ENCODE measurements at places on chromosomes 3 and 15.

DNA sequence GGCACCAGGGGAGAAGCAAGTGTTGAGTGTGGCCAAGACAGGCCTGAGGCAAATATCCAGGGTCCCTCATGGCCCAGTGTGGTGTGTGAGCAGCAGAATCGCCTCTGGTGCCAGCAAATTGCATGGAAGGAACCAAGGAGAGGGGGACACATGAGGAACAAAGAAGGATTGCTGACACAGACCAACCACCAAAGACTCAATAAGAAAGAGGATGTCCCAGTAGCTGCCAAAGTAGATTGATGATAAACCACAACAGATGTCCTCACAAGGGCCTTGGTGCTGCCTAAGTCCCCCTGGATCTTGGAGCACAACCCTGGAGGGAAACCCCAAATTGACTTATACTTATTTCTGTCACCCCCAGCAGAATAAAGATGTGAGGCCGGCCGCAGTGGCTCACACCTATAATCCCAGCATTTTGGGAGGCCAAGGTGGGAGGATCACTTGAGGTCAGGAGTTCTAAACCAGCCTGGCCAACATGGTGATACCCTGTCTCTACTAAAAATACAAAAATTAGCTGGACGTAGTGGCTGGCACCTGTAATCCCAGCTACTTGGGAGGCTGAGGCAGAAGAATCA, 10.6 kb downstream of the SRGAP3 start:
- H3K36me3 ChIP-seq = no peaks in the 10 kb centered on the region
- H3K27me3 ChIP-seq = peaks cover 2% of the 10 kb centered on the region
- no peak for DNase-seq
- H3K4me3 ChIP-seq = no peak overlapping the region
- no peak overlapping the region for H3K27ac ChIP-seq

- no peak overlapping the region for H3K27ac ChIP-seq
- H3K4me1 ChIP-seq = no peaks in the 10 kb centered on the region
- no peak for DNase-seq
- no peaks in the 10 kb centered on the region for H3K27me3 ChIP-seq
- H3K4me3 ChIP-seq = no peak overlapping the region
These were observed 32.4 kb upstream of the SPPL2A start for GRCh38 chr15:50797926-50798325.

DNA sequence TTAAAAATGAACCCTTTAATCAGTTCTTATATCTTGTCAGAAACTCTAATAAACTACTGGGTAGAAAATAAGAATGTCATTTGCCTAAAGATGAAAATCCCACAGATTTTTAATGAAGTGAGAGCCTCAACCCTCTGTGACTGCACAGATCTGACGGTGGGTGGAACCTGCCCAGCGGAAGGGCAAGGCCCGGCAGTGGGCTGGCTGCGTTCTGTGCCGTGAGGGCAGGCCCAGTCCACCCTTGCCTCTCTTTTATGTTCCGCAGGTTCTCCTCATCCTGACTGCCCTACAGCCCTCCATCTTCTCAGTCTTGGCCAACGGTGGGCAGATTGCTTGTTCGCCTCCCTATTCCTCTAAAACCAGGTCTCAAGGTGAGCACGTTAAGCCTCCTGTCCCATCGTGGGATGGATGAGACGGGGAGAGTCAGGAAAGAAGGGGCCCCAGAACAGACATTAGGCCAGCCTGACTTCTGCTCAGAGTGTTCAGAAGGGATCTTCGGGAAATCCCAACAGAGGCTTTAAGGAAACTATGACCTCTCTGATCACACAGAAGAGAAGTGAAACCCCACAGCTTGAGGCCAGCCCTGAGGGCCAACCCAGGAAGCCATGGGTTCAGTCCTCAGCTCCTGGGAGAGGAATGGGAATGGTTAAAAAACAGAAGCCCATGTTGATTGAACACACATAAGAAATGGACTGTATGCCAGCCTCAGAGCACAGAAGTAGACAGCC, 16.0 kb downstream of the SLC51A start:
- H3K4me3 ChIP-seq = no peak overlapping the region
- H3K27ac ChIP-seq = no peak overlapping the region
- peaks cover 4% of the 10 kb centered on the region for H3K36me3 ChIP-seq
- no peak for DNase-seq

DNA sequence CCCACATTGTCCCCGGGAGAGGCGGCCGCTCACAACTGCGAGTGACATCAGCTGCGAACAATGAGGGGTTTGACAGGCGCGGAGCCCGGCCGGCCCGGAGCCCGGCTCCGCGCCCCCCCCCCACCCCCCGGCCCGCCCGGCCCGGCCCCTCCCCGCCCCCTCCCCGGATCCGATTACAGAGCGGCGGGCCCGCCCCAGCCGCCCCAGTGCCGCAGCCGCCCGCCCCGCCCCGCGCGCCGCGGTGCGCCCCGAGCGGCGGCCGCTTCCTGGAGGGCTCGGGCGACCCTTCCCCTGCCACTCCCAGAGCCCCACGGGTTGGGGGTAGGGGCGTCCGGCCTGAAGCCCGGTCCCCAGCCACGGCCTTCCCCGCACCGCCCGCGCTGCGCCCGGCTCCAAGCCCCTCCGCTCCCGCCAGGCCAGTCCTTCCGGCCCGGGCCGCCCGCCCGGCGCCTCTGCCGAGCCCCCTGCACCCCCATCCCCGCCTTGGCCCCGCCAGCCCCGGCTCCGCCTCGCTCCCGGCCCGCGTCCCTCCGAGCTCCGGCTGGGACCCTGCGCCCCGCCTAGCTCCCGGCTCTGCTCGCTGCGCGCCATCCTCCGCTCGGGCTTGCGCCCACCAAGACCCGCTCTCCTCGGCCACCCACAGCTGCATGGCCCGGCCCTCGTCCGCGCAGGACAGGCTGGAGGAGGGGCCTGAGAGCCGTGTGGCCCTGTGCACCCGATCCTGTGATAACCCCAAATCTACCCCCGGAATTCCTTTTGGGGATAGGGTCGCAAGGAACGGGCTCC, at the start of gene PCBP4:
TSS of gene PCBP4 (minus strand) at position 71 of the 786 bp plus-strand sequence. CDS start 6,214 bp downstream, outside the sequence.
- peaks cover 3% of the 10 kb centered on the region for H3K36me3 ChIP-seq
- DNase-seq = peak; percentile 40
- peak within 1 kb of the TSS; percentile 66 for H3K27ac ChIP-seq
- peak within 1 kb of the TSS; percentile 59 for H3K4me3 ChIP-seq

- no peak overlapping the region for H3K4me3 ChIP-seq
- no peak overlapping the region for H3K27ac ChIP-seq
- no peaks in the 10 kb centered on the region for H3K36me3 ChIP-seq
- no peaks in the 10 kb centered on the region for H3K27me3 ChIP-seq
These were observed 97.7 kb upstream of the SLC4A7 start for GRCh38 chr3:27581852-27582251.

- H3K27me3 ChIP-seq = peaks cover 10% of the 10 kb centered on the region
- peak overlapping the region; percentile 68 for H3K4me3 ChIP-seq
- DNase-seq = peak; percentile 66
- no peak overlapping the region for H3K27ac ChIP-seq
These were observed 1.1 kb upstream of the IGF1R start for GRCh38 chr15:98647026-98647773.

DNA sequence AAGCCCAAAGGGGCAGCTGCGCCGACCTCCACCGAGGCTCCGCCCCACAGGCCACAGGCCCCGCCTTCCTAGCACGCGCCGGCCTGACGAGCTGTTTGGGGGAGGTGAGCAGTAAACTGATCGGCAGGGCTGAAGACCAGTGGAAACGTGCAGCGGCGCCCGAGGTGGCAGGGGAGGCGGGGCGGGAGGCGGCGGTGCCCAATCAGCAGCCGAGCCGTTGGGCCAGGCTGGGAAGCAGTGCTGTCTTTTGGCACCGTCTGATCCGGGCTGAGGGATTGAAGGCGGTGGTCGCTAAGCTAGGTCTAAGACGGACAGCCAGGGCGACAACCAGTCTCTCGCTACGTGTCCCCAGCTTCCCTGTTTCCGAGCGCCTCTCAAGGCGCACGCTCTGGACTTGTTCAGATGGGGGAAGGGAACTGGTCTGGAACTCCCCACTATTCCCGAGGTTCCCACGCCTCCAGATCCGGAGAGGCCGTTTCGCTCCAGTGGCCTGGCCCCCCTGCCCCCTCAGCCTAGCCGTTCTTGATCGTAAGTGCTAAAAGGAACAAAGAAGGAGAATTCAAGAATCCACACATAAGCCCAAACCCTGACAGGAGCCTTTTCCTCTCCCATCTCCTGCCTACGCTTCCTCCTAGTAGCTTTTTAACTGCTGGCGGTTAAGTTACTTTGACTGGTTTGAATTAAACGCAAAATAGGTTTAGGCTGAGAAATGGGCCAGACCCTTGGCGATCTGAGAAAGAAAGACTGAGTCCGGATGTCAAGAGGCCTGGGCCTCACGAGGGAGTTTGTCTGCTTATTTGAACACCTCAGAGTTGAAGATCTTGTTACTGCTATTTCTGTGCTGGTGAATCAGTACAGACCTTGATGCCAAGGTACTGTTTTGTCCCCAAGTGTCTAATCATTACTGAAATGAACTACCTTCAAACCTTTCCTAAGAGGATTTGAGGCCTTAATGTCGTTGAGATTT, at the start of gene FMN1:
TSS of gene FMN1 (minus strand) at position 11 of the 967 bp plus-strand sequence. CDS start 39,800 bp downstream, outside the sequence.
- peak; percentile 90 for DNase-seq
- peak within 1 kb of the TSS; percentile 37 for H3K4me3 ChIP-seq
- peaks cover 15% of the 10 kb centered on the region for H3K27me3 ChIP-seq
- no peak within 1 kb of the TSS for H3K27ac ChIP-seq
- no peaks in the 10 kb centered on the region for H3K36me3 ChIP-seq

DNA sequence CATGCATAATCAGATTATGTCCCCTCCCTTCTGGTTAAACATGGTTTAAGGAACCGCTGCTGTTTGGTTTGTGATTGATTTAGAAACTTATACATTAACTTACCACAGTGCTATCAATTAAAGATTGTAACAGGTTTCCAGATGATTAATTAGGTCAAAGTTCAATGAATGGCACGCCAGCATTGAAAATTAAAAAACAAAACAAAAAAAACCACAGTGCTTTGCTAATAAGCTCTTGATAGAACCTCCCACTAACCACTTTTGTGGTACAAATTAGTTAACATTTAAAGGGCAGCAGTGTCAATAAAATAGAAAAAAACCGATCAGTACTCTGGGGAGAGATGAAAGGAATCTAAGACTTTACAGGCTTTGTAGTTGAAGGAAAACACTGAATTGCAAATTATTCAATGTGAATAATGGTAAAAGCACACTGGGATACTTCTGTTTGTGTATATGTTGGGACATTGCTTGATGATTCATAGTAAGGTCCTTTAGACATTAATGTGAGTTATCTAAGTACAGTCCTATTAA, 7.6 kb upstream of the C3orf38 start:
- peaks cover 5% of the 10 kb centered on the region for H3K4me1 ChIP-seq
- peak; percentile 64 for DNase-seq
- H3K4me3 ChIP-seq = no peak overlapping the region
- H3K36me3 ChIP-seq = no peaks in the 10 kb centered on the region
- H3K27me3 ChIP-seq = no peaks in the 10 kb centered on the region

DNA sequence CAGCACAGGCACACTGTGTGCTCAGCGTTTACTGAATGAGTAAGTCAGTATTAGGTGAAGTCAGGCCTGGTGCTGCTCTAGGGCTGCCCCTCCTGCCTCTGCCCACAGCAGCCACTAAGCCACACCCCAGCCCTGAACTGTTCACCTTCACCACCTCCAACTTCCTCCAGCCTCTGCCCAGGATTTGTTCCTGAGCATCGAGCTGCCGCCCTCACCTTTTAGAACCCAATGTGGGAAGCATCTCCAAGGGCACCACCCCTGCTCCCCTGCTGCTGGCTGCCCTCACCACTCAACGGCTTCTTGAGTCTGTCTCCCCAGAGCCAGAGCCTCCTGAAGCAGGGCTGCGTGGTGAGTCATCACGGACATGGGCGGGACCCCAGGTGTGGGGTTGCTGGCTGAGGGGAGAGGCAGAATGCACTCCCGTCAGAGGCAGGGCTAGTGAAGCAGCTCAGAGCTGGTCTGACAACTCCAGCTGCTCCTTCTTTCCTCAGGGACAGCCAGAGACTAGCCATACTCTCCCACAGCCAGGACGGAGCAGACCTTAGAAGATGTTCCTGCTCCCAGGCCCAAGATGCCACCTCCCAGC, 5.8 kb downstream of the HYAL2 start:
- H3K27ac ChIP-seq = no peak overlapping the region
- no peak overlapping the region for H3K4me3 ChIP-seq
- peaks cover 18% of the 10 kb centered on the region for H3K36me3 ChIP-seq
- H3K27me3 ChIP-seq = no peaks in the 10 kb centered on the region

DNA sequence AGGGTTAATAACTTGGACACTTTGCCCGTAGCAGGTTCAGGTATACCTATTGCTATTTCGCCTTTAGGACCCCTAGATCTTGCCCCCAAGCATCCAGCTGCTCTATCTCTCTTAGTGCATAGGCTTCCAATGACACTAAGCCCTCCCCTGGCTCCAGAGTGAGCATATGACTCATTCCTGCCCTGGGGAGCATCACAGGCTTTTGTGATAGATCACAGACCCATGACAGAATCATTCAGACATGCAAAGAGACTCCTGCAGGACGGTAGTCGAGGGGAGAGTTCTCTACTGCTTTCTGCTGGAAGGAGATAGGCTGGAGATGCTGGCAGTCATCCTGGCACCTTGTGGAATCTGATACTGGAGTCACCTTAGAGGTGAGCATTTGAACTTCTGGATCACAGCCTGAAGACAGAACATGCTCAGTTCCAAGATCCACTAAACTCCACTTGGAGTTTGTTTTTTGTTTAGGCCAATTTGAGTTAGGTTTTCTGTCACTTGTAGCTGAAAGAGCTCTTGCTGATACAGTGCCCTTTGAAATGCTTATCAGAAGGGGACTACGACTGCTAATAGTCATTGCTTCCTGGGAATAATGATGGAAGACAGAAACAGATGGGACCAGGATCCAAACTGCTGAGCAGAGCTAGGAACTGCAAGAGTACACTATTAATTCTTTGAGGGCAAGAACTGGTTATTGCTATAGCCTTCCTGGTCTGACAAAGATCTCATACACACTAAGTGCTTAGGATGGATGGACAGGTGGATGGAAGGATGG, 11.0 kb downstream of the LYSMD2 start:
- no peaks in the 10 kb centered on the region for H3K27me3 ChIP-seq
- H3K4me3 ChIP-seq = no peak overlapping the region
- peak; percentile 68 for DNase-seq
- peaks cover 14% of the 10 kb centered on the region for H3K4me1 ChIP-seq
- H3K36me3 ChIP-seq = no peaks in the 10 kb centered on the region

DNA sequence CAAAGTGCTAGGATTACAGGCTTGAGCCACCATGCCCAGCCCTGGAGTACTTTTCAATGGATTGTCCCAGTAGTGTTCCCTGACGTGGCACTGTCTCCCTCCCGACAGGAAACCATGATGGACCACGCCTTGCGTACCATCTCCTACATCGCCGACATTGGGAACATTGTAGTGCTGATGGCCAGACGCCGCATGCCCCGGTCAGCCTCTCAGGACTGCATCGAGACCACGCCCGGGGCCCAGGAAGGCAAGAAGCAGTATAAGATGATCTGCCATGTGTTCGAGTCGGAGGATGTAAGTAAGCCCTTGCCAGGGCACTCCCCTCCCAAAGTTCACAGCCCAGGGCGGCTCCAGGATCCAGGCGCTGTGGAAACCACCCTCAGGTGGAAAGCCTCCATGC, 168.1 kb downstream of the NSMCE3 start:
- H3K27ac ChIP-seq = no peak overlapping the region
- H3K4me3 ChIP-seq = no peak overlapping the region
- H3K27me3 ChIP-seq = no peaks in the 10 kb centered on the region
- no peak for DNase-seq
- no peaks in the 10 kb centered on the region for H3K36me3 ChIP-seq
- no peaks in the 10 kb centered on the region for H3K4me1 ChIP-seq
